ENCODE measurements at places on chromosomes 7 and 10.

- DNase-seq, result no peak
These were observed 23.6 kb downstream of the DAGLB start for GRCh38 chr7:6423942-6424701.

- no peak for DNase-seq
These were observed 128.2 kb upstream of the RHEB start for GRCh38 chr7:151647874-151648273.

GRCh38 chr10:47300429-47300931, 483 bp downstream of the GDF10 start:
- no peak for DNase-seq

DNA sequence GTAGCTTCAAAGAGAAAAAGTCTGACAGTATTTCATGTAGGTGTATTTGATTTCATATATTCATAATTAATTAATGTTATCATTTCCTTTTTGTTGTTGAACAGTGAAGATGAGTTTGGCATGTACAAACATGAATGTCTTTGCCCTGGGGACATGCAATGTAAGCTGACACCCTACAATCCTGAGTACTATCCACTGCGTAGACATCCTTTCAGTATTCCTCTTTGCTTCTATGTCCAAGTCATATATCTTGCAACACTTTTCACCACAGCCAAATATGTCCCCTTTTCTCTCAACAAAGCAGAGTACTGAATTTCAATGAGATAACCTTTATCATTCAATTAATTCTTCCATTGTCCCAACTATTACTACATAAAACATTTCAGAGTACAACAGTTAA, 93.6 kb downstream of the GPR37 start:
- no peak for DNase-seq

DNA sequence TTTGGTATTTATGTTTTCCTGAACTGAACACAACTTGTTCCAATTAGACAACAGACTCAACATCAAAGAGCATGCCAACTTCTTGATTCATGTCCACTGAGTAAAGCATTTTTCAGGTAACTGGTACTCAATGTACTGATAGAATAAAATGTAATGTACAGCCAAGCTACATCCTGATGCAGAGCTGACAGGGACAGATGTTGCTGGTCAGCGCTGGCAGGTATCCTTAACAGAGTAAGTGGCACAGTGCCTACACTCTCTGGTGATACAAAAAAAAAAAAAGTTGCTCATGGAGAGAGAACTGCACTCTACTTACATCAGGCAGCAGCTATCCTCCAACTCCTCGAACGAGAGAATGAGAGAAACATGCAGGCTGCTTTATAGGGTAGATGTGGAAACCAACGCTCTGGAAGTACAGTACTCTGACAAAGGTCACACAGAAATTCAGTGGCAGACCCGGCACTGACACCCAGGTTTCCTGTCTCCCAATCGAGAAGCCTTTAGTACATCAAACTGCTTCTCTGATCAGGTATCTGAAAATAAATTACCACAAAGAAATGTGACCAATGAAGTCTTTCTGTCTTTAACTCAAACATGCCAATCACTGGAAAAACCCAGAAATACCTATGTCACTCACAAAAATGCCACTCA, 4.6 kb downstream of the ITGB1 start:
- DNase-seq, result peak; percentile 47

DNA sequence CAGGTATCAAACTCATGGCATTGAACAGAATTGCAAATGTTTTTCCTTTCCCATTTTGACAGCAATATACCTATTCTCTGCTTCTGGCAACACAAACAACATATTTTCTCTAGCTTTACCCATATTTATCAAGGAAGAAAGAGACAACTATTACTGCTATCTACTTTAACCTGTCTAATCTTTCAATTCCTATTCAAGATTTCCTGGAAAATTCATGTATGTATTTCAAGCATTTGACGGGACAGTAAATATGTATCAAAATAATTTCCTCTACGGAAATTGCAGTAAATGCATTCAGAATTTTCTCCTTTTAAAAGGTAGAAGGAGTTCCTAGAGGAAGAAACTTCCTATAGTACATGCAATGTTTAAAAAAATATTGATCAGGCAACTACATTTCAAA, 179.3 kb upstream of the LRRN3 start:
- no peak for DNase-seq

GRCh38 chr10:74750848-74751274, 75.5 kb upstream of the KAT6B start:
- no peak for DNase-seq

DNA sequence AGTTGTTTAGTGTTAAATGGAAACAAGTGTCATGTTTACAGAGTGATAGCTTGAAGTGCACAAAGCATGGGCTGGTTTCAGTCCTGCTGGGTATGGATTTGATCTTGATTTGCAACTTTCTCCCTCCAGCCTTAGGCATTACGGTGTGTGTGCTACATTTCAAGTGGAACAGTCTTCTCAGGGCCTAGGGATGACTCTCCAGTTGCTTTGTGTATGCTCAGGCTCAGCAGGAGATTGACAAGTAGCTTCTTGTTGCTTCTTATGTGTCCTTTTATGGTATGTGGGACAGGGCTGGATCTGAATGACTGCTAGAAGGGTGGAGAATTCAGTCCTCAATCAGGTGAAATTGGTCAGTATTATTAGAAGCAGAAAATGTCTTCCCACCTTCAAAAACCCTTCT, 51.3 kb upstream of the PLEKHA1 start:
- DNase-seq, result no peak

DNA sequence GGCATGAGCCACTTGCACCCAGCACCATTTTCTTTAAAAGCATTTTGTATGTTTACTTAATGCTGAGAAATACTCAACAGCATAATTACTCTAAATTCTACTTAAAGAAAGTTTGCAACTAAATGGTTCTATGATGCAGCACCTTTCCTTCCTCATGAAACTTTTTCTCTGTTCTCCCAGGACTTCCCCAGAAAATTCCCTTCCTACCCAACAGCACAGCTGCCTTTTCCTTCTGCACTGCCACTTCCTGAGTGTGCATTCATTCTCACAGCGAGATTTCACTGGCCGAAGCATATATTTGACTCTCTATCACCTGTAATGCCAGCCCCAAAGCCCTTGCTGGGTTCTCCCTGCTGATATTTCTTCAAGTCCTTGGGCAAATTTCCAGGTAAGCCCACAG, 41.5 kb upstream of the DGKI start:
- DNase-seq, result no peak

GRCh38 chr7:131097662-131098376, 229.9 kb upstream of the MKLN1 start:
- no peak for DNase-seq

GRCh38 chr7:10824154-10824553, 149.5 kb upstream of the PHF14 start:
- DNase-seq, result no peak

DNA sequence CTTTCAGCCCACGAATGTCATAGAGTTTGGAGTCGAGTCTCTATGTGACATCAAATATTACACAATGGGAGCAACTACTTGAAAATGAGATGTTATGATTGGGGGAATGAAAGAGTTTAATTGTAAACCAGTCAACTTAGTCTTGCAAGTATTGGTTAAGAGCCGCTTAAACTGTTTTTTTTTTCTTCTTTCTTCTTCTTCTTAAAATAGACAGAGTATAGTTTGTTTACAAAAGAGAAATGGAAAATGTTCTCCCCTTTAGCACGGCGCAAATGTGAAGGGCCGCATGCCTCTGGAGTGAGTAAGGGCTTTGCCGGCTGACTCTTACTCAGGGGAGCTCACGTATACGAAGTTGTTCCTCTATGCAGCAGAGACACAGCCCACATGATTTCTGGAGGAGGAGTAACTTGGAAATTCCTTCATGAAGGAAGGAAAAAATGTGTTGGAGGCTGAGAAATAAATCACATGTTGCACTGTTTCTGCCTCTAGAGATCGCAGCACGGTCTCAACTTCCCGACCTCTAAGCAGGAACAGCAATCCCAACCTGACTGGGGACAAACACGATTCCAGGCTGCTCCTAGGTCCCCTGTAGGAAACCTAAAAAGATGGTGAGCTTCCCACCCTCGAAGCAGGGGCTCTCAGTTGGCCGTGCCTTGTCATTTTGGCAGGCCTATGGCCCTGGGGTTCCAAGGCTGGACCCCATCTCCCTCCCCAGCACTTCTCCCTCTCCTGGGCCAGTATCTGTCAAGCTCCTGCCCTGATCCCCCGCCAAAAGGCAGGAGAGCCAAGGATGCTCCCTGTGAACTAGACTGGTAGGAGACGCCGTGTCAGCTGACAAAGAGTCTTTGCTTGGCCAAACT, 44.8 kb downstream of the MYOF start:
- peak; percentile 99 for DNase-seq

All from cardiac fibroblast (primary cell).